ENCODE measurements at places on chromosomes 4 and X.
A peak's percentile ranks its signal among the peaks of the same experiment; 100 is the strongest.

GRCh38 chr4:168361365-168362024, 42.9 kb upstream of the DDX60 start:
- DNase-seq, result no peak

DNA sequence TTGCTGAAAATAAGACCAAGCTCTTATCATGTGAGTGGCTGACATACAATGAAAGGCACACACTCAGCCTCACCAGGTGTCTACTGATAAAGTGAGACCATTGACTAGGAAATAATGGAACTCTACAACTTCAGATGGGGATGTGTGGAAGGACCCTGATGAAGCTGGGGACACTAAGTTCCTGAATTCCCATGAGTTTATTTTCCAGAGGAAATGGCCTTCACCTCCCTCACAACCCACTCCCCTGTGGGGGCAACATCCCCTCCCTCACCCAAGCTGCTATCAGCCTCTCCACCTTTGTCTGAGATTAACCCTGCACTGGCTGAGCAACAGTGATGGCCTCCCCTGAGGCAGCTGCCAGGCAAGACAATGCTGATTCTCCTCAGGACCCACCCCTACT, 55.2 kb upstream of the SMARCAD1 start:
- DNase-seq, result no peak

GRCh38 chrX:48958635-48959094, 1.3 kb upstream of the OTUD5 start:
- DNase-seq, result no peak

DNA sequence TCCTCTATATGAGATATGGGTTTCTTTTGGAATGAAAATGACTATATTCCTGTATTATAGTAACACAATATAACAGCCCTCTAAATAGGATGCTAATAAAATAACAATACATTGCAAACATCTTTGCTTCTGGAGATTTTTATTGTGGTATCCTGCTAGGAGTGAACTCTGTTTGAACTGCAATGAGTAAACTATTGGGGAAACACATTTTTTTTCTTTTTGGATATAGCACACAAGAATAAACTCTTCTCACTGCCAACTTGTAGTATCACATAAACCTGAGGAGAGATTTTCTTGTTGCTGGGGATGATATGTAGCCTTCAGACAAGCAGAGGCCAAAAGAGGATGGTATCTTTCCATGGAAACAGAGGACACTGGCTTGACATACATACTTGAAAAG, 238.2 kb downstream of the C4orf33 start:
- no peak for DNase-seq

DNA sequence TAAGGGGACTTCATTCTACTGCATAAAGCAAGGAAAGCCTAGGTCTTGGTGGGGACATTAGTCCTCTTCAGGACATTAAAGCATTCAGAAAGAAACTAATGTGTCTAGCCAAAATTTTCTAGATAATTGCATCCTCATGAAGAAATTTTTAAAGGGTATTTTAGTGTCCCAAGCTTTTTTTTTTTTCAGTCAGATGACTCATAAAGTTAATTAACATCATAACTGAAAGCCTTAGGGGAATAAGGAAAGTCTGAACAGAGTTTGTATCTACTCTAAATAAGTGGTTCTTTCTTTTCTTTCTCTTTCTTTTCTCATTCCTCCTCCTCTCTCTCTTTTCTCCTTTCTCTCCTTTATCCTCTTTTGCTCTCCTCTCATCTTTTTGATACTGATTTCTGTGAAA, 202.4 kb downstream of the ADAMTS3 start:
- DNase-seq, result no peak

GRCh38 chr4:122480655-122481487, 24.3 kb upstream of the IL2 start:
- no peak for DNase-seq

DNA sequence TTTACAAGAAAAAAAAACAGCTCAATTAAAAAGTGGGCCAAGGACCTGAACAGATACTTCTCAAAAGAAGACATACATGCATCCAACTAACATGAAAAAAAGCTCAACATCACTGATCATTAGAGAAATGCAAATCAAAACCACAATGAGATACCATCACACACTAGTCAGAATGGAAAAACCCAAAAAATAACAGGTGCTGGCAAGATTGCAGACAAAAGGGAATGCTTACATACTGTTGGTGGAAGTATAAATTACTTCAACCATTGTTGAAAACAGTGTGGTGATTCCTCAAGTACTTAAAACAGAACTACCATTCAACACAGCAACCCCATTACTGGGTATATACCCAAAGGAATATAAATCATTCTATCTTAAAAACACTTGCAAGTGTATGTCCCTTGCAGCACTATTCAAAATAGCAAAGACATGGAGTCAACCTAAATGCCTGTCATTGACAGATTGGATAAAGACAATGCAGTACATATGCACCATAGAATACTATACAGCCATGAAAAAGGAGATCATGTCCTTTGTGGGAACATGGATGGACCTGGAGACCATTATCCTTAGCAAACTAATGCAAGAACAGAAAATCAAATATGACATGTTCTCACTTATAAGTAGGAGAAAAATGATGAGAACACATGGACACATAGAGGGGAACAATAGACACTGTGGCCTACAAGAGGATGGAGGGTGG, 97.6 kb downstream of the RAB28 start:
- no peak for DNase-seq

GRCh38 chrX:132068405-132068804, 45.3 kb downstream of the STK26 start:
- DNase-seq, result no peak

- no peak for DNase-seq
Measured at GRCh38 chr4:156673483-156673882, 298.1 kb downstream of the PDGFC start.

DNA sequence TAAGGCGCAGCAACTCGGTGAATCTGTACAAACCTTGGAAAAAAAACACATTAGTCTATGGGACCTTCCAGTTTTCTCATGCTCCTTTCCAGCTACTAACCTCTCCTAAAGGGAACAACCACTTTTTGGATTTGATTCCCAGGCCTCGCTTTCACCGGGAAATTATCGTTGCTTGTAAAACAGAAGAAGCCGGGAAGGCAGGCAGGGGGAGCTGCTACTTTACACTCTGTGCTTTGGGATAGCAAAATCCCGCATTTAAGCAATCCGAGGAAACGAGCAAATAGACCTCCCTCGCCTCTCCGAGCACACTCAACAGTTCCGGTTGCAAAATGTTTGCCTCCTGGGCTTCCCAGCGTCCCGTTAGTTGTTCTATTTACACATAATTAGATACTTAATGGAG, 1.2 kb downstream of the CD38 start:
- no peak for DNase-seq

DNA sequence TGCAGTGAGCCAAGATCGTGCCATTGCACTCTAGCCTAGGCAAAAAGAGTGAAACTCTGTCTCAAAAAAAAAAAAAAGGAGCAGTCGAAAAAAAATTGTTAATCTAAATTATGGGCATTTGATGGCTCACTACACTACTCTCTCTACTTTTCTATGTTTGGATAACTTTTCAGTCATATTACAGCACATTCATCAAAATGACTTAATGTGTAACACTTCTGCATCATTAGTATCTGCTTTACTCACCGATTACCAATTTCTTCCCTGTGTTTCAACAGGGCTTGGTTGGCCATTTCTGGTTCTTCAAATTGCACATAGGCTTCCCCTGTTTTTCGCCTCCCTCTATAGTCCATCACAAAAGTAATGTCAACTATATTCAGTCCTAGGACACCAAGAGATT, 8.4 kb downstream of the GRSF1 start:
- DNase-seq, result no peak

DNA sequence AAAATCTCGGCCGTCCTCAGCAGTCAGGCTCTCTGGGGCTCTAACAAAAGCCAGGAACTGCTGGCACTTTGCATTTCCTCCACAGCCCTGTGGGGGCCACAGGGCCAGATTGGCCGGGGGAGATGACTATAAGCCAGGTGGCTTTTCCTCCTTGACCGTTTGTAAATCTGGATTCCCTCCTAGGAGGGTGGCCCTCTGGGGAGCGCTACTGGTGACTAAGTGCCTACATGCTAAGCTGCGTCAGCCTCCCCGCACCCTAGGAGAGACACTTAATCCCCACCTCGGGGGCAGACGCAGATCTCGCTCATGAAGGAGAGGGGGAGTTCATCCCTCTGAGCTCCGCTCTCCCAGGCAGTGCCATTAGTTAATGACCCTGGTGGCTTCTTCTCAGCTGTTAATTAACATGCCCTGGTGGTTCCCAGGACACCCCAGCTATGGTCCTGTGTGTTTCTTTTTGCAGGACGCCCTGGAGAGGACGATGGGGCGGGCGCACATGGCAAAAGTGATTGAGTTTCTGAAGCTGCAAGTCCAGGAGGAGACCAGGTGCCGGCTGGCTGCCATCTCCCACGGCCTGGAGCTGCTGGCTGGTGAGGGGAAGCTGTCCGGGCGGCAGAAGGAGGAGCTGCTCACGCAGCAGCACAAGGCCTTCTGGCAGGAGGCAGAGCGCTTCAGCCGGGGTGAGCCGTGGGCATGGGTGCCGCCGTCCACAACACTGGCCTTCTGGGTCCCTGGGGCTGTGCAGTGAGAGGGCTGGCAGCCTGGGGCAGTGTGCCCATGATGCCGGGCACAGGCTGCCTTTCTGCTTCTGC, 41.6 kb downstream of the EVC start:
- DNase-seq, result no peak

DNA sequence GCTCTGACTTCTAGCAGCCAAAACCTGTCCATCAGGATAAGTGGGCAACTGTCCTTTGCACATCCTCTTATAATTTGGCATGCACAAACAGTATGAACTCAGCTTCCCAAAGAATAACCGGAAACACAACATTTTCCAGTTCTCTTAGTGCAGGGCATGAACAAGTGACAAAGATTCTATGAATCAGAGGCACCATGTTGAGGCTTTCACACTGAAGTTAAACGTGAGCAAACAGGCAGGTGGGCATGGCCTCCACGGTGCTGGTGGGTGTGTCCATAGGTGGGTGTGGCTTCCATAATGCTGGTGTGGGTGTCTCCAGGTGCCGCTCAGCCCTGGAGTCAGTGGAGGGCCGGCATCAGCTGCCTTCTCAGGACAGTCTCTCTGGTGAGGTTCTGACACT, 196.5 kb downstream of the SMIM20 start:
- DNase-seq, result no peak

- DNase-seq, result no peak
Measured at GRCh38 chr4:16032396-16032770, 51.4 kb downstream of the PROM1 start.

DNA sequence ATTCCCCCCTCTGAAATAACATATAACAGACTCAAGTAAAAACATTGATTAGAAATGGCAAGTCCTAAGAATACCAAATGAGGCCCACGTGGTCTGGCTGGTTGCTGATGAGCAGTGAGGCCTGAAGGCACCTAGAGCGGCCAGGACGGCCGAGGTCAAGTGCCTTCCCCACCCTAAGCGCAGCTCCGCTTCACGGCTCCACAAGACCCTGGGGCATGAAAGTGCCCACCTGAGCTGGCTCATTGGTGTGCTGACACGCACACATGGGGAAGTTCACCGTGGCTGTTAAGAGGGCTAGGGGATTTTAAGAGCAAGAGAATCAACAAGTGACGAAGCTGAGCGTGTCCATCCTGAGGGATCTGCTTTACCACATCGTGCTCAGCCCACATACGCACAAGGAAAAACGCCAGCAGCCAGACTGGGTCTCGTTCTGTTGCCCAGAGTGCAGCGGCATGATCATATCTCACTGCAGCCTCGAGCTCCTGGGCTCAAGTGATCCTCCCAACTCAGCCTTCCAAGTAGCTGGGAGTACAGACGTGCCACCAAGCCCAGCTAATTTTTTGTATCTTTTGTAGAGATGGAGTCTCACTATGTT, 22.4 kb downstream of the DCTD start:
- no peak for DNase-seq

DNA sequence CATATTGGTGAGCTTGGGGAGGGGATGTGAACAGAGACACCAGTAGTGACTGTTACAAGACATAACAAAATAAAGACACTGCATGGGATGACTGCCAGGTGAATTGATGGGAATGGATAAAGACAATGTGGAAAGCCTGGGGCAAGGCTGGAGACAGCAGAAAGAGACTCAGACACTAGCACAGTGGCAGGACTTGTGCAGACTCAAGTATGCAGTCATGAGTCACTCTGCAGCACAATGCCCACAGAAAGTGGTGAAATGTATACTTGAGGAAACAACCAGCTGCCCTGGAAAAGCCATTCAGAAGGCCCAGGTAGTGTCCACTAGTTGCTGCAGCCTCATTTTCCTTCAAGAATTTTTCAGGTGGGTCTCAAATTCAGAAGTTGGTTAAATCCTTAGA, 452.3 kb downstream of the MID1IP1 start:
- no peak for DNase-seq

GRCh38 chr4:165112368-165113121, at the start of gene TMEM192:
Gene TMEM192 (minus strand): TSS chr4:165112860. CDS start chr4:165112773, 87 bp downstream.
- no peak for DNase-seq

GRCh38 chr4:147942729-147943128, 210.8 kb downstream of the ARHGAP10 start:
- no peak for DNase-seq

GRCh38 chr4:173699841-173700475, 169.9 kb upstream of the HAND2 start:
- no peak for DNase-seq

- DNase-seq, result no peak
Measured at GRCh38 chr4:61493470-61493869, 293.3 kb downstream of the ADGRL3 start.

DNA sequence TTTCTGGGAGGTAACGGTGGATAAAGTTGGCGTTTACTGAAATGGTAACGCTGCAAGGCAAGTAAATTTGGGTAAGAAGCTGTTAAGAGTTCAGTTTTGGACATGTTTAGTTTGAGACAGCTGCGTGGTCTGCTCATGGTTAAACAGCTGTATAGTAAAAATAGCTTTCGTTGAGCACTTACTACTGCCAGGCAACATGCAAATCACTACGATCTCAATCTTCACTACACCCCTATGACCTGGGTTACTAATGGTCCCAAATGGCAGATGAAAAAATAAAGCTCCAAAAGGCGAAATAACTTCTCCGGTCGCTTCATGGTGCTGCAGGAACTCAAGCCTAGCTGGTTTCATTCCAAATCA, 22.2 kb downstream of the FABP2 start:
- no peak for DNase-seq

DNA sequence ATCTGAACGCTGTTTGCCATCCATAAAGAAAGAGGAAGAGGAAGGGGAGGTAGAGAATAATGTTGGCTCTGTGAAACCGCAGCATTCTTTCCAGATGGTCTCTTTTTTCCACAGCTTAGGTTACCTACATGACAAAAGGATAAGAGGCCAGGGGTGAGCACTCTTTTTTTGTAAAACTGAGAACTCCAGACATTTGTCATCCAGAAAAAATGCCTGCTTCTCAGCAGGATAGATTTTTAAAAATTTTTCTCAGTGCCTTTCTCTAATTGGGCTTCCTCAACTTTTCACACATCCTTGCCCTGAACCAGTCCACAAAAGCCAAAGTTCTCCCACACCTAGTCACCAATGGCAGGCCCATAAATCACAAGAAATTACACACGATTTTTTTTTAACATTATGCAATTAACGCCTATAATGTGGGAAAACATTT, 158.1 kb upstream of the TENM3 start:
- DNase-seq, result no peak

- DNase-seq, result peak; percentile 83
Measured at GRCh38 chr4:147578051-147578476, 39.1 kb upstream of the TMEM184C start.

- no peak for DNase-seq
Measured at GRCh38 chr4:117084866-117085701, at the start of gene TRAM1L1. Gene TRAM1L1 (minus strand): TSS chr4:117085576. CDS start chr4:117085393, 183 bp downstream.

- no peak for DNase-seq
Measured at GRCh38 chrX:14963447-14964236, 90.4 kb downstream of the MOSPD2 start.

Data from Panc1 (cell line).